Stimulated activated CD4-positive, alpha-beta T cell treated with anti-CD3 and anti-CD28 coated beads, TNF-alpha, amount 100 ng/mL, for 1 hour (primary cell): ENCODE measurements at places on chromosomes 2 and 18.

GRCh38 chr2:164657129-164657528, 35.8 kb upstream of the GRB14 start:
- no peak for DNase-seq

DNA sequence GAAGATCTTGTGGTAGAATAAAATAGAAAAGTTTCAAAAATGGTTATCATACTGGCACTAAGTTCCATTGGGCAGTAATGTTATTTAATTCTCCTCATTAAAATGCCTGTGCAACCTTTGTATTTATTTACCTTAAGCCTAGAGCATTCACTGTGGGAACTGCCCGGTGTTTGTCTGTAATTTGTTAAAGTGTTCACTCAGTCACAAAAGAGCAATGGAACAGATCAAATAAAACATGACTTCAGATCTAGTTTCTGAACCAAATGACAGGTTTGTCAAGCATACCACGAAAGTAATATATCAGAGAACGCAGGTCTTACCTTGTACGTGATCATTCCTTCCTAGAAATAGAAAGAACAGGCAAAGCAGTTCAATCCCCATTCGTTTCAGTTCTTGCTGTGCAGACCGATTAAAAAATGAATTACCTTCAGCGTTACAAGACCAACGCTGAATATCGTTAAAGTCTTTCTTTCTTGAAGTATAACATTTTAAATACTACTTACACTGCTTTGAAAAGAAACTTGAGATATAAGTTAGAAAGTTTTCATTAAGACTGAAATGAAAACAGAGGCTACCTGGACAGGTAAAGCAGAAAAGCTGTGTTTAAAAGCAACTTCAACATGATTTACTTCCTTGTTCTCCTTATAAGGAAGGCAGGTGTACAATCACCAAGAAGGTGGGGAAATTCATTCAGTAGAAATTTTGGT, at the start of gene ITGB6:
Gene ITGB6 (minus strand): TSS at position 590 of the 707 bp plus-strand sequence. CDS start 209 bp downstream, at position 381.
- no peak for DNase-seq

GRCh38 chr2:20491739-20492531, 45.1 kb downstream of the RHOB start:
- no peak for DNase-seq

GRCh38 chr2:239695728-239696240, 295.0 kb upstream of the HDAC4 start:
- no peak for DNase-seq

DNA sequence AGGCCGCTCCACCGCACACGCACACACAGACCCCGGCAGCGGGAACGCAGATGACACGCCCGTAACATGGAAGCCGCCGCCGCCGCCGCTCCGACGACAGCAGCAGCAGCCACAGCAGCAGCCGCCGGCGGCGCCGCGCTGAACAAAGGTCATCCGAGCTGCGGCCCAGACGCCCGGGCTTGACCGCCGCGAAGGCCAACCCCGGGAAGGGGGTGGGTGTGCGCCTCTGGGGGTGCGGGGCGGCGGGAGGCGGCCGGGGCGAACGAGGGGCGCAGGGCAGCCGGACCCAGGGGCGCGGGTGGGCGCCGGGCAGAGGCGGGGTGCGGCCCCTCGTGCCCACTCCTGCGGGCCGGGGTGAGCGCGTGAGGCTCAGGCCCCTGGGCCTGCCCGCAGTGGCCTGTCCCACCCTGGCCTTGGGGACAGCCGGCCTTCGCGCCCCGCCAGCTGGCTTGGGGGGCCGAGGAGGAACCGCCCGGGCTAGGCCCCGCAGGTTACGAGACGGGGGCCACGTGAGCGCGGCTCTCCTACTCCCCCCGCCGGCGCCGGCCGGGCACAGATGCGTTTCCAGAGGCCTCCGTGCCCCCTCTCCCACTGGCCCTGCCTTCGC, 1.0 kb upstream of the ZNF532 start:
- DNase-seq: no peak

DNA sequence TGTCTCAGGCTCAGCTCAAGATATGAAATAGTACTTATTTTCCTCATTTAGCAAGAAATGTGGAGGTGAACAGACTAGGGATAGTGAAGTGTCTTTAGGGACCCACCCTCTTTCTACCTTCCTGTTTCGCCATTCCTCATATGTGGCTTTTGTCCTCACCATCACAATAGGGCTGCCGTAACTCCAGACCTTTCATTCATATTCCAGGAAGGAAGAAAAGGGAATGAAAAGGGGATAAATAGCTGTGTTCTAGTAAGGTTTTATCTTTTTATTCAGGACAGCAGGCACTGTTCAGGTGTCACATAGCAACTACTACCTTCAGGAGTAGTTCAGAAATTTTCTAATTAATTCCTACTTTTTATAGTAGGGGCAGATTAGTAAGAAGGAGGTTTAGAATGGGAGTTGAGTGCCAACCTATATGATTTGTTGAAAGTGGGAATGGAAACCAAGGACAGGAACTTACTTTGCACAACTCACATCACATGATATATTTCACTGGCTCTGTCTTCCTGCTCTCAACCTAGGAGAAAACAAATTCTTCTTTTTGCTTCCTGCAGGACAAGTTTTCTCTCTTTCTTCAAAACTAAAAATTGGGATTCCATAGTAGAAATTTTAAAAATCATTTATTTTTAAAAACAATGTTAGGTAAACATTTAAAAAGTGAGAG, 36.0 kb upstream of the HDAC4 start:
- DNase-seq: no peak

GRCh38 chr2:230974096-230974913, 21.6 kb upstream of the SPATA3 start:
- DNase-seq: peak; percentile 13
